ENCODE measurements at places on chromosomes 3 and 15.

DNA sequence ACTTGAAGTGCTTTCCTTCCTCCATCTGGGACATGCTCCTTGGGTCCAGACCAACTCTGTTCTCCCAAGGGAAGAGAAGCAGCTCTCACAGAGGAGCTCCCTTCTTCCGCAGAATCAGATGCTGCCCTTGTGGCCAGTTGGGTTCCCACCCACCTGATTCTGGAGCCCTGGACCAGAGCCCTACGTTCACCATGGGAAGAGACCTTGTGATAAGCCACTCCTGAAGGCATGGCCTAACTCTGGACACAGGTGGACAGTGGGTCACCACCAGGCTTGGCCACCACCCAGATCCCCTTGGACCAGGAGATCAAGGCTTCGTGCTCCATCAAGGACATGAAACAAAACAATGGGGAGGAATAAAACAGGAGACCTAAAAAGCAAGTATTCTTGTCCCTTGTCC is 172.2 kb downstream of the RPLP1 start:
- DNase-seq, result no peak

DNA sequence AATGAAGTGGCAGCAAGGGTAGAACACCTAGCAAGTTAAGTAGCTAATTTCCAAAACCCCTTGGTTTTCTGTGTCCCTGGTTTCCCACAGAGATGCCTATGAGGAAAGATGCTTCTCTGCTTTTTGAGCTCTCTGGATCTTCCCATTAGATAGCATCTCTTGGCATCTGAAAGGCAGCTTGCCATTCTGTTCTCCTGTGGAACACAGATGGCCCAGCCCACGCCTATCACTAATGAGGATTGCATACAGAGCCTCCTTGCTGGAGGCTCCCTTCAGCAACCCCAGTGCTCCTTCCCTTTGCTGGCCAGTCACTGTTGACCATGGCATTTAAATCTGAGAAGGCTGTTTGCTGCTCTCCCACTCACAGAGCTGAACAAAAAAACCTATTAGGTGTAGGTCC is 34.4 kb upstream of the ETV5 start:
- DNase-seq, result no peak

- DNase-seq, result no peak
These were observed 65.5 kb upstream of the ST8SIA2 start for GRCh38 chr15:92328207-92328606.

DNA sequence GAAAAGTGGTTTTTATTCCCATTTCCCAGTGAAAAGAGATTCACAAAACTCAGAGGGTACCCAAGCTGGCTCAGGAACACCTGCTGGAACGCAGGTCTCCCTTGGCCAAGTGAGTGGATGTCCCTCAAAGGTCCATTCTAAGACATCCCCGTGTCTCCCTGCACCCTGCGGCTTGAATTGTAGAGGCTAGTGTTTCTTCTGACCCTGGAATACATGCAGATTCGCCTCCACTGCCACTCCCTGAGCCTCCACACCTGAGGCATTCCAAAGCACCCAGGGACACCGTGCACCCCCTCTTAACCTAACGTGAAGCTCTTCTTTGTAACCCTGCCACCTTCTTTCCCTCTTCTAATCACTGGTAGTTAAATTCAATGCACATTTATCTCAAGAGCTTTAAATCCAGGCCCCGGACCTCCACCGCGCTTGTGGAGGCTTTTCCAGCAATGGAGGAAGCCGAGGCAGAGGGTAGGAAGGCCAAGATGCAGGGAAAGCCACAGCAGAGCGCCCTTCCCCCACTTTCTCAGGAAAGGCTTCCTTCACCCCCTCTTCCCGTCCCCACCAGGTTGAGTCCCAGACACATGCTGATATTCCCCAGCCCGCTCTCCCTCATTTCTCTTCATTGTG is 590 bp upstream of the ITGA11 start:
- DNase-seq, result no peak

GRCh38 chr15:64619880-64620839 is 155.2 kb downstream of the RBPMS2 start:
- no peak for DNase-seq

DNA sequence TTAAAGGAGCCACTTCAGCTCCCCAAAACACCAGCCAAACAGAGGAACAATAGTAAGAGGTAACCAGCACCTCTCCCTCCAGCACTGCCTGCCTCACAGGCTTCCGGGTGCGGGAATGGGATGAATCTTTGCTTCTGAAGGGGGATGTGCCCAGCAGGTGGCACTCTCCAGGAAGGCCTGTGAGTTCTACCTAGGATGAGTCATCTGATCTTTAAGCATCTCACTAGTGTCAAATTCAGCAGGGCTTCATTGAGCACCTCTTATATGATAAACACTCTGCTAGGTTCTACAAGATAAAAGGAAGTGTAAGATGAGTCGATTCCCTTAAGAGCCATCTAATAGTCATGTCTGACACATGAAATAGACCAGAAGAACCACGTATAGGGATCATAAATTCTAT is 237.4 kb upstream of the UMPS start:
- no peak for DNase-seq
